ENCODE measurements at places on chromosomes 5 and 9. TPM values are rescaled to one million over a fixed set of nuclear protein-coding genes. Genes with fewer than 3 reads are reported as not detected.

The HCN1 gene
- total RNA-seq, result not detected

The AFAP1L1 gene
- total RNA-seq, result 0.56 TPM

The HRCT1 gene
- total RNA-seq, result not detected

The C9orf85 gene
- 3.4 TPM for total RNA-seq

DNA sequence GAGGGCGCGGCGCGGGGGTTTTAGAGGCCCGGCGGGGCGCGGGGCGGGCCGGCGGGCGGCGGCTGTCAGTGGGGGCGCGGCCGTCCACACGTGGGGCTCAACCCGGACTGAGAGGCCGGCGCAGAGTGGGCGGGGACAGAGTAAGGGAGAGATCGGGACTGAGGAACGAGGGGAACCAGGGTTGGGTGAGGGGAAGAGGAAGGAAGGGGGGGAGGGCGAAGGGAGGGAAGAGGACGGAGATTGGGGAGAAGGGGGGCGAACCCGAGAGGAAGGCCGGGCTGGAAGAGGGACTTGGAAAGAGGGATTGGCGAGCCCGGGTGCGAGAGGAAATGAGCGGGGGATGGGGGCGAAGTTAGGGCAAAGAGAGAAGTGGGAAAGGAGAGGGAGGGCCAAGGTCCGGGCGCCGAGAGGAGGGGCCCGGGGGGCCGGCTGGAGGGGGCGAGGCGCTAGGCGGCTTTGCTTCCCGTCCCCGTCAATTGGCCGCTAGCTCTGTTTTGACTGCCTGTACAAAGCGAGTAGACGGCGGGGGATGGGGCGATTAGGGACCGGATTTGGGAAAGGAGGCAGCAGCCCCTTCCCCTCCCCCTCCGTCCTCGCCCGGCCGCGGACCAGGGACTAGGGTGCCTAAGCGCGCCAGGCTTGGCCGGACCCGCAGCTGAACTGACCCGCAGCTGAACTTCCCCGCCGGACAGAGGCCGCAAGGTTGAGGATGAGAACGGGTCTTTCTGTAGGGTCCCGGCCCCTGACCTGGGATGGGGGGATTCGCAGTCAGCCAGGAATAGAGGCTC is 399 bp upstream of the FBN2 start:
- DNase-seq, result no peak

GRCh38 chr9:126704157-126704891 is 90.6 kb downstream of the LMX1B start:
- no peak for DNase-seq

DNA sequence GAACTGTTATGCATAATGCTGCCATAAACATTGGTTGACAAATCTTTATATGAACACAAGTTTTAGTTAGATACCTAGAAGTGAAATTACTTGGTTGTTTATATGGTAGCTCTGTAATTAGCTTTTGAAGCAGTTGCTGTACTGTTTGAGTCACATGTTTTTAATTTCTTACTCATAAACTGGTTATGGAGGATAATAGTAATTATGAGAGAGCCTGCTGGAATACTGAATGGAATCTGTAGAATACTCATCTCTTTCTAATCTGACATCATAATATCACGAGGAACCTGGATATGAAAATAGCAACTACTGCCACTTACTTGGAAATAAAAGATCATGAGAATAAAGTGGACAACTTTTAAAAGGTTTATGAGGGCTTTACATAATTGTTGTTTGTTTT is 509.2 kb downstream of the CETN3 start:
- DNase-seq, result no peak

DNA sequence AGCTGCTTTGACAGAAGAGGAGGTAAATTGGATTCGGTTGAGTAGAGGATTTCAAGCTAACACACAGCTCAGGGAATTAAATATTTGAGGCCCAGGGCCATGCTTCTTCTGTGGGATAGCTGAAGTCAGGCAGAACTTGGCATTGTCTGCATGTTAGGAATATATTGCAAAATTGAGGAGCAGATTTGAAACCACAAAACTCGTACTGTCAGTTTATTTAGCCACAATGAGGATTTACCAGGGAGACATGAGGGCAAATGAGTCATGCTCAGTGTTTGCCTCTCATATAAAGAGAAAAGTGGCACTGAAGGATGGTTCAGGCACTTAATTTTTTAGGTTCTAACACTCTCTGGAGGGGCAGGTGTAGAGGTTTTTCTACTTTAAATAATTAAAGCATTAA is 83.0 kb upstream of the PRLR start:
- DNase-seq, result no peak

DNA sequence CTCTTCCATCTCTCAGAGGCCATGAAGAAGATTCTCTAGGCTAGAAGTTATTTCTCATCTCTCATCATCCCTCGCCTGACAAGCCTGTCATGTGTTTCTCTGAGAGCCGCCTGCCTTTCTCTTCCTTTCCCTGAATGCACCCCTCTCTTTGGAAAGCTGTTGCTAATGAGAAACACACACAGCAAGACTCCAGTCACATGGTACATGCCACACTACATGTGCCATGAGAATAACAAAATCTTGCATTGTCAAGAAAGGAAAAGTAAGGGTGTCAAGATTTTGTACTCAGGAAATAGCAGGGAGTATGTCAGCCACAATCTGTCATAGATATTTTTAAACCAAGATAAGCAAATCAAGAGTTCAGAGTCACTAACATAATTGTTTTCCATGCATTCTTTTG is 8.9 kb downstream of the AGXT2 start:
- no peak for DNase-seq

DNA sequence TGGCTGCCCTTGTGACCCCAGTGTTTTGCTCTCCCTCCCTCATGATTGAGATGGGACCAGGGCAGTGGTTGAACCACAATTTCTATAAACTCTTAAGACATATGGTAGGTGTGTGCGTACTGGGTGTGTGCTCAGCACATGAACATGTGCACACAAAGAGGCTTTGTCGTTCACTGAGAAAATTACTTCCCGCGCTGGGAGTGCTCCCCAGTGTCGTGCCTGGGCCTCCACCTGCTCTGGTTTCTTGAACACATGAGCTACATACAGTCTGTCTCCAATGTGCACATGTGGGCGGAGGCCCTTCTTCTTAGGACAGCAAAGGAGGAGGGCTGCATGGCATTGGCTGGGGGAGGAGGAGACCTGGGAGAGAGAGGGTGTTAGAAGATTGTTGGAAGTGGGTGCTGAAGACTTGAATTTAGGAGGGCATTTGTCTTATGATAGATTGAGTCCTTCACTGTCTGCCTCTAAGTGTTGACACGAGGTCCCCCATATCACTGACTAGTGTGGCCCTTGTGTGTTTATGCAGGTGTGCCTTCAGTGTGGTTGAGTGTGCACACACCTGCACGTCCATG is 170.0 kb downstream of the CACNA1B start:
- no peak for DNase-seq

DNA sequence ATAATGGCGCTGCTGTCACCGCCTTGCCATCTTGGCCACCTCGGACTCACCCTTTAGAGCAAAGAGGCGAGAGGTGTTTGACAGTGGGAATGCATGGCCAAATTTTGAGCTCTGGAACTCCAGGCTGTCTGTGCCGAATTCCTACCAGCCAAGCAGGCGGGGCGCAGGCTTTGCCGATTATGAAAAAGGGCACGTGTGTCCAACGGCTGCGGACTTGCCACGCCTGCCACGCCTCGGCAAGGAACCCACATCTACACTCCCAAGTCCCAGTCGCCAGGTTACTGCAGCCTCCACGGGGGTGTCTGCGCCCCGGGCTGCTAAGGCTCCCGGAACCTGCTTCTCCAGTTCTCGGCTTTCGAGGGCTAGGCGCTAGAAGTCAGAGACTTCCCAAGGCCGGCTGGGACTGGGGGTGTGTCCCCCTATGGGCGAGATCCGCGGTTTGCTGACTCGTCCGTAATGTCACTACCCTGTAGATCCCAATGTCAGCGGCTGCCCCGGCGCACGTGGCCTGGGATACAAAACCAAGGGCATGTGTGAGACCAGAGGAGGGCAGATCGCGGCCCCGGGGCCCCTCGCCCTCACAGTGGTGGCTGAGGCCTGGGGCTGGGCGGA is 2.8 kb downstream of the NPR3 start:
- DNase-seq, result no peak

- no peak for DNase-seq
Observed at GRCh38 chr5:111741278-111741677, 15.7 kb downstream of the NREP start.

DNA sequence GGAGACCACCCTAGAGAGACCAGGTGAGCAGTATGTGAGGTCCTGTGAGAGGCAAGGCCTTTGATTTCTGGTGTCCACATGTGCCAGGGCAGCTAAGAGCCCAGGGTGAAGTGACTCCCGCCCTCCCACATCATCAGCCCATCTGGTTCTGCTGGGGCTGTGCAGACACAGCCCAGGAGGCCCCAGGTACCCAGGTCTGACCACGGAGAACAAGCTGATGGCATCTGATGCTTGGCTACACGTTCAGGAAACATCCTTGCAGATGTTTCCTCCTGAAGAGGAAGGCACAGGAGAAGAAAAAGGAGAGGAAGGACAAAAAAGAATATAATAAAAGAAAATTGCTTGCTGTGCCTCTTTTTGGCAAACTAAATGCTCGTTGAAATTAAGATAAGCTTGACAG is 225.8 kb downstream of the PAX5 start:
- no peak for DNase-seq

GRCh38 chr5:5480481-5481111 is 58.1 kb downstream of the ICE1 start:
- DNase-seq, result no peak

GRCh38 chr5:102583276-102584124 is 84.7 kb upstream of the SLCO6A1 start:
- no peak for DNase-seq

GRCh38 chr9:22416692-22417060 is 29.9 kb upstream of the DMRTA1 start:
- DNase-seq, result no peak

Data from CD4-positive, alpha-beta T cell (primary cell).